ENCODE measurements at places on chromosomes 13 and 19.

- DNase-seq, result no peak
These were observed 16.7 kb downstream of the TSKS start for GRCh38 chr19:49746206-49746958.

GRCh38 chr13:101572456-101572855 is 120.0 kb downstream of the ITGBL1 start:
- no peak for DNase-seq

DNA sequence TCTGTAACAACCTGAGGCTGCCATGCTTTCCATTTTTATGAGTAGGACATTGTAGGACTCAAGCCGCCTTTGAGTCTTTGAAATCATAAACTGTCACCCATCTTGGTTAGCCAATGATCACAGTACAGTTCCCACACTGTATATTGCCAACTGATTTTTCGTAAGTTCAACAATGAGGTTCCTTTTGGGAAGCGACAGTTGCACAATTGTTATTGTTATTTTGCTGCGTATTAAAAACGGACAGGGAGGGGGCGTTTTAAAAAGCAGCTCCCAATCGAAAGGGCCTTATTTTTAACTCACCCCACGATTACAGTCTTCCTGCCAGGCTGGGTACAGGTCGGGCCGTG is 601 bp downstream of the SLC46A3 start:
- no peak for DNase-seq

- no peak for DNase-seq
These were observed 2380.9 kb downstream of the PCDH9 start for GRCh38 chr13:64849196-64849595.

- peak; percentile 3 for DNase-seq
These were observed 3.7 kb upstream of the CSNK1A1L start for GRCh38 chr13:37109051-37109678.

GRCh38 chr19:41530761-41531301 is 45.1 kb upstream of the CEACAM21 start:
- DNase-seq, result no peak

GRCh38 chr19:11880598-11880997 is 7.0 kb upstream of the ZNF69 start:
- DNase-seq, result no peak

DNA sequence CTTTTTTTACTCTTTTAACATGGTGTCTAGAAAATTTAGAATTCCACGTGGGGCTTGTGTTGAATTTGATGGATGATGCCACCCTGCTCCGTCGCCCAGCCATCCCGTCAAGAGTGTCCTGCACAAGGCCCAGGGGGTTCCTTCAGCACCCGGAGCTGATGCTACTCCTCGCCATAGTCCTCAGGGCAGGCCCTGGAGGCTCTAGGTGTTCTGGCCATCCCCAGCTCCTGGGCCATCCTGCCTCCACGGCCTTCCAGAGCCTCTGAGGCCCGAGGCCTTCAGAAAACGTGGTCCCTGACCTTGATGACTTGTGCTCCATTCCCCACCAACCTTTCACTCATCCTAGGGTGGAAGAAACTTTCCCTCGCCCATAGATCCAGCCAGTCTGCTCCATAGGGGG is 3.3 kb downstream of the AKT1S1 start:
- DNase-seq, result no peak

DNA sequence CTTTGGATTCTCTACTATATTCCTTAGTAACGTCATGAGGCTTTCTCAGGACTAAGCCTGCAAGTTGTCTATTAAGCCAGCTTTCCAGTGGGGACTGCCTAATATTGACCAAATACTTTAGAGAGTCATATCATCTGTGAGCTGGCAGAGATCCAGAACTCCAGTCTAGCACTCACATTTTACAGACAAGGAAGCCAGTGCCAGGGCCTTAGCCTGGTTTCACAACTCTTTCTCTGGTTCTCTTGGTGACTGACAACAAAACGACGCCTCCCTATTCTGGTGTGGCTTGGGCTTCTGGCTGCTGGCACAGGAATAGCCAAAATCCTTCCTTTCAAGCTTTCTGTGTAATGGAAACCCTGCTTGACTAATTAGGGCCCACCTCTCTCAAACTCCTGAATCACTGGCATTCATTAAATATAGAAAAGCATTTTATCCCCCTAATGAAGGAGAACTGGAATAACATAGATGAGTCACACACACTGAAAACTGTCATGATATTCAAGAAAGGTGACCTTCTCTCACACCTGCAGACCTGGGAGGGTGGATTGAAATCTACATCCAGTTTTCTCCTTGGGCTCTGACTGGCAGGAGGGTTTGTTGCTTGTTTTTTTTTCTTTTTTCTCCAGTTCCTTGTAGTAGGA is 75.2 kb upstream of the UBL3 start:
- DNase-seq, result peak; percentile 45

GRCh38 chr19:28217022-28217421 is 995.9 kb downstream of the UQCRFS1 start:
- no peak for DNase-seq

- DNase-seq, result peak; percentile 100
These were observed at the start of gene TECR for GRCh38 chr19:14529254-14530004. TSS of gene TECR (plus strand) at chr19:14529594. CDS start at chr19:14529697, 103 bp downstream.

- no peak for DNase-seq
These were observed 11.2 kb downstream of the HPN start for GRCh38 chr19:35052599-35053190.

GRCh38 chr19:38862321-38863059 is 12.7 kb upstream of the HNRNPL start:
- DNase-seq, result no peak

GRCh38 chr13:108427355-108427754 is 157.8 kb downstream of the TNFSF13B start:
- no peak for DNase-seq

- no peak for DNase-seq
These were observed 79.9 kb upstream of the RAP2A start for GRCh38 chr13:97353927-97354675.

- DNase-seq, result no peak
These were observed 28.4 kb downstream of the UBAC2 start for GRCh38 chr13:99228737-99229691.

GRCh38 chr13:77980592-77980991 is 62.0 kb upstream of the EDNRB start:
- no peak for DNase-seq

- no peak for DNase-seq
These were observed 803 bp downstream of the FLT3 start for GRCh38 chr13:28099396-28100149.

- DNase-seq, result no peak
These were observed 18.1 kb downstream of the NKPD1 start for GRCh38 chr19:45142726-45143110.

GRCh38 chr13:22169473-22169872 is 498.6 kb downstream of the FGF9 start:
- no peak for DNase-seq
